ENCODE measurements at places on chromosomes 3 and 15. TPM values are rescaled to one million over a fixed set of nuclear protein-coding genes. Genes with fewer than 3 reads are reported as not detected.

DNA sequence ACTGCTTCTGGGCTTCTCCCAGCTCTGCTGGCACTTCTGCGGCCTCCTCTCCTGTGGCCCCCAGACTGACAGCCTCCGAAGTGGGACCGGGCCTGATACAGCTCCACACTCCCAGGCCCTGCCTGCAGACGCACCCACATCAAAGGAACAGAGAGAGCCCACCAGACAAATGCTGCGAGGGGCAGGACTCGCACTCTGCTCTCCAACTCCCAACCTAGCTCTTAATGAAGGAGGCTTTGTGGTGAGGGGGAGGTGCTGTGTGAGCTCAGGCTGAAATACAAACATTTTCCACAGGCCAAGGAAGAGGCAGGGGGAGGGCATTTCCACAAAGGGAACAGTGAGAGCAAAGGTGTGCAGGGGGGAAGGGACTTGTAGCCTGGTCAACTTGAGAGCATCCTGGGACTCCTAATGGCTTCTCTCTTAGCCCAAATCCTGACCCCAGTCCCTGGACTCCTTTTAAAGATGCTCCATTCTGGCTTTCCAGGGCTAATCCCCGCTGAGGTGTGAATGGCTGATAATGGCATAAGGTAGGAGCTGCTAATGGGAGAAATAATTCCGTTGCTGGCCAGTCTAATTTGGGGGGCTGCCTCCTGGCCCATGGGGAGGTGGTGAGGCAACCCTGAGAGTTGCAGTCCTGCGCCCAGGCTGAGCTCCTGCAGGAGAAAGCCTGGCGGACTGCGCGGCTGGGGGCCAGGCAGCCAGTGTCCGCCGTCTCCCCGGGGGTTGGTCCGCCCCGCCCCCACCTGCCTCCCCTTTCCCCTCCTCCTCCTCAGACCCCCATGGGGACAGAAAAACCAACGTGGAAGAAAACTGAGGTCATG lies 9.6 kb downstream of the LINGO1 start:
- no peak for DNase-seq

The LRRN1 gene
- total RNA-seq: 77.3 TPM

The C3orf20 gene
- total RNA-seq: 0.18 TPM

- no peak for DNase-seq
Measured at GRCh38 chr3:45067941-45068340, 41.8 kb downstream of the CLEC3B start.

GRCh38 chr15:90956274-90957030 lies 1.8 kb downstream of the RCCD1 start:
- DNase-seq: peak; percentile 87

The ANKUB1 gene
- 0.36 TPM for total RNA-seq

DNA sequence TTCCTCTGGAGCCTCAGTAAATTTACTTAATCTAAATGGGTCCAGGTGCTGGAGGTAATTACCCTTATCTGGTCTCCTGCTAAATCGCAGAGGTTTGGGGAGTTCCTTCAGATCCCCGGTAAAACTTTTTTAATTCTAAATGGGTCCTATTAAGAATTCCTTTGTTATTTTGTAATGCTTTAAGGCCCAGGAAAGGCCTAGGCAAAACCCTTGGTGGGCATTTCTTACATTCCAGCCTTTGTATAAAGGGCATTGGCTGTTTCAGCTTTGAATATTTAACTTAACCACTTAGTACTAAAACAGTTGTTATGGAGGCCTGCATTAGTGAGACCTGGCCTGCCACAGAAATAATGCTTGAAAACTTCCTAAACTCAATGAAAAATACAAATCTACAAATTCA lies 14.9 kb upstream of the ZNF662 start:
- no peak for DNase-seq

- peak; percentile 18 for DNase-seq
Measured at GRCh38 chr15:80251428-80252120, 439 bp downstream of the CTXND1 start.

DNA sequence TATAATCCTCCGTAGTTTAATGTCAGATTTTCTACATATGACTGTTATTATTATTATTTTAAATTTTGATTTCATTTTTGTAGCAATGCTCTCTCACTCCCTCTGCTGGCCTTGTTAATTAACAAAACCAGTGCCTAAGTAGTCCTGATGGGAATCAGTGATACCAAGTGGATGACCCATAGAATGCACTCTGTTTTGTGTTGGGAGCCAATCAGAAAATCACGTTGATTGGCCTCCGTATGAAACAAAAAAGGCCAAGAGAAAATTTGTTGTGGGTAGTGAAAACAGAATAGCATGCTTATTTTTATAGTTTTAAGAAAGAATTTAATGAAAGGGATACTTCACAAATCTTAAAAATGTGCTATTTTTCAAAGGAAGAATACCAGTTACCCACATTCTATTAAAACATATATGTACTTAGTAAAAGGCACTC lies 34.4 kb upstream of the MEIS2 start:
- DNase-seq: peak; percentile 12

DNA sequence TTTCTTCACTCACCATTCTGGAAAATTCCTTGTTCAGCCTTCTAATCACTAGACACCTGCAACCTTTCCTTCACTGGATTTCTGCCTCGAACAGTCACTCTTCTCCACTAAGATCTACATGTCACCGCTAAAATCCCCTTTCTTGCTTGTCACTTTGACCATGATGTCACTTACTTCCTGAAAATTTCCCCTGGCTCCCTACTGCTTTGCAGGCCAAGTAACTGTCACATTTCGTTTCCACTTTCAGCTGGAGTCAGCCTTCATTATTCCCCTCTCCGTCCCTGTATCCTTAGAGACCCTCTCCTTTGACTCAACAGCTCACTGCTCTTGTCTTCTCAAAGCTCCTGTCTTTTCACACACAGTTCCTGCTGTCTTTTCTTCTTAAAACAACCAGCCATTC lies 15.9 kb downstream of the CHL1 start:
- no peak for DNase-seq

DNA sequence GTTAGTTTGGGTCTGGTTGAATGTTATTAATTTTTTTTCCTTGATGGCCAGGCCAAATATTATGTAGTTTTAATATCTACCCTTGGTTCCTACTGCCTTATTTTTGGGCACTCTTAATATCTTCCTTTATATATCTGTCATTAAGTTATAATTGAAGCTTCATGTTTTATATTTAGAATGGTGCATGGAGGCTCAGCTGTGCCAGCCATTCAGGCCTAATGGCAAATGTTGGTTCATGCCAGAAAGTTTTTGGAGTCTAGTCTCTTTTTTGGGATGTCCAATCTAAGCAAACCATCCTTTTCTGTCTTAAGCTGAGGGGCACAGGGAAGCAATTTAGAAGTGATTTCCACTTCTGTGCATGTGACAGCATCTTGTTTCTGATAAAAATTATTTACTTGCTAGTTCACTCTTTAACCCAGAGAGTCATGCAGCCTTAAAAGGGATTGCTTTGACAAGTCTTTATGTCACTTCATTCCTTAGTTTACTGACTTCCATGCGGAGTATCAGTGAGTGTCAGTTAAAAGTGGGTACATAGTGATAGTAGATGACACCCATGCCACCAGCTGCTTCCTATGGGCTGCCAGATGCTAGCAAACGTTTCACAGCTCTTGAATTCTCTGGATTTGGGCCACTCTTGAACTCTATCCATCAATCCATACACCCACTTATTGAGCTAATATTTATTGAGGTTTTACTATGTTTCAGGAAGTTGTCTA lies 33.0 kb downstream of the MITF start:
- DNase-seq: no peak

Data from cerebellum (tissue), 4 donors.